ENCODE measurements at places on chromosomes 13 and 19.

GRCh38 chr19:18481505-18482222 lies 40.2 kb downstream of the ELL start:
- no peak for DNase-seq

DNA sequence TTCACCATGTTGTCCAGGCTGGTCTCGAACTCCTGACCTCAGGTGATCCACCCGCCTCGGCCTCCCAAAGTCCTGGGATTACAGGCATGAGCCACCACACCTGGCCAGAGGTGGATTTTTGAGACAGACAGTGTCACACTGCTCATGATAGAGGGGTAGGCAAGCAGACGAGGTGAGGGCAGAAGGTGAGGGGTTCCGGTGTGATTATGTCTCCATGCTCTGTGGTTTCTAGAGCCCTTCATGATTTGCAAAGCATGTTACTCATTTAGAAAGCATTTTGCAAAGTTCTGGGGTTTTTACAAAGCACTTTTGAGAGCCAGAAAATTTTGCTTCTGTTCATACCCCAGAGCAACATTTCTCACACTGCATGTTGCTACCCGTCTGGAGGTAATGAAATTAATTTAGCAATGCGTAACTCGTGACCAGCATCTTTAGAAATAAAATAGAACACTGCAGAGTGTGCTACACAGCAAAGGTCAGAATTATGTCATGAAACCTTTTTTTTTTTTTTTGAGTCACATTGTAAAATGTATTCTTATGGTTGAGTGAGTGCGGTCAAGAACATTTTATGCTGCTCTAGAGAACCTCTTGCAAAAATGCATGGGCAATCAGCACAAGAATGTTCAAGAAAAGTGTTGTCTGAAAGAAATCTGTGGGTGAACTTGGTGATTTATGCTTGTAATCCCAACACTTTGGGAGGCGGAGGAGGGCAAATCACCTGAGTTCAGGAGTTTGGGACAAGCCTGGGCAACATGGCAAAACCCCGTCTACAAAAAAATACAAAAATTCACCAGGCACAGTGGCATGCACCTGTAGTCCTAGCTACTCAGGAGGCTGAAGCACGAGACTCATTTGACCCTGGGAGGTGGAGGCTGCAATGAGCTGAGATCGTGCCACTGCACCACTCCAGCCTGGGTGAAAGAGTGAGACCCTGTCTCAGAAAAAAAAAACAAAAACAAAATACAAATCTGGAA lies 58.0 kb downstream of the MAP4K1 start:
- no peak for DNase-seq

DNA sequence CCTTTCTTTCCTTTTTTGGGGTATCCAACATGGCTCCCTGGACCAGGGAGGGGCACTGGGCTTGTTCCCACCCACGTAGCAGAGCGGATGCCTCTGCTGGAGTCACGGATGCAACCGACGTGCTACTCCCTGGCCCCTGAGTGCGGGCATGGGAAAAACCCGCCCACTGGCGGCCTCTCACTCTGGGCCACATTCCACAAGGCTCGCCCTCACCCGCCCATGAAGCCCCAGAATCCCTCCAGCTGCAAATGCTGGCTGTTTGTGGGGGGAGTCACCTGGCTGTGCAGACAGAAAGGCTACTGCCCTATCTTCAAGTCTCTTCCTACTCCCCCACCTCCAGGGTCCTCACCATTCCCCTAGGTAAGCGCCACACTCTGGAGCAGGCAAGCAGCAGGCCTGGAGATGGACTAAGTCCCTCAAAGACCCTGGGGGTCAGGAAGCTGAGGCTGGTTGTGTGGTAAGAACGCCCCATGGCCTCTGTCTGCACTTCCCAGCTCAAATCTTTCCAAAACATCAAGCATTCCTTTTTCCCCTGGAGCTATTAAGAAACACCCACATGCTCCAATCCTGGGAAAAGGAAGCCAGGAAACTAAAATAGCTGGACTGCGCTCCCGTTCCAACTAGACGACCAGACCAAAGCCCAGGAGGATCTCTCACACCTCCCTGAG lies 17.9 kb upstream of the EPHX3 start:
- no peak for DNase-seq

DNA sequence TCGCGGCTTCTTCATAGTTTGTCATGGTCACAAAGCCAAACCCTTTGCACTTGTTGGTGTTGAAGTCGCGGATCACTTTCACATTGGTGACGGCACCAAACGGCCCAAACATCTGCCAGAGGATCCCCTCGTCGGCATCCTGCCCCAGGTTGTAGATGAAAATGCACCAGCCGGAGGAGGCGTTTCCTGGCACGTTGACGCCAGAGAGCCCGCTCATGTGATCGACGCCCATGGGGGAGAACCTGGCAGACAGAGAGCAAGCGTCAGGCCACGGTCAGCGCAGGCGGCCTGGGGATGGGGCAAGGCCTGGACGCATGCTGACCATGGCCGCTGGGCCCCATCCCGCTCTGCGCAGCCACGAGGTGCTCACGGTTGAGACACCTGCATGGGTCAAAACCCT lies 20.1 kb upstream of the TIMM44 start:
- no peak for DNase-seq

GRCh38 chr13:32881074-32881776 lies 135.0 kb upstream of the KL start:
- DNase-seq = no peak

- DNase-seq = no peak
Measured at GRCh38 chr19:1782521-1782920, 29.2 kb downstream of the ONECUT3 start.

- DNase-seq = no peak
Measured at GRCh38 chr19:52451241-52451640, 2.1 kb upstream of the ZNF578 start.

DNA sequence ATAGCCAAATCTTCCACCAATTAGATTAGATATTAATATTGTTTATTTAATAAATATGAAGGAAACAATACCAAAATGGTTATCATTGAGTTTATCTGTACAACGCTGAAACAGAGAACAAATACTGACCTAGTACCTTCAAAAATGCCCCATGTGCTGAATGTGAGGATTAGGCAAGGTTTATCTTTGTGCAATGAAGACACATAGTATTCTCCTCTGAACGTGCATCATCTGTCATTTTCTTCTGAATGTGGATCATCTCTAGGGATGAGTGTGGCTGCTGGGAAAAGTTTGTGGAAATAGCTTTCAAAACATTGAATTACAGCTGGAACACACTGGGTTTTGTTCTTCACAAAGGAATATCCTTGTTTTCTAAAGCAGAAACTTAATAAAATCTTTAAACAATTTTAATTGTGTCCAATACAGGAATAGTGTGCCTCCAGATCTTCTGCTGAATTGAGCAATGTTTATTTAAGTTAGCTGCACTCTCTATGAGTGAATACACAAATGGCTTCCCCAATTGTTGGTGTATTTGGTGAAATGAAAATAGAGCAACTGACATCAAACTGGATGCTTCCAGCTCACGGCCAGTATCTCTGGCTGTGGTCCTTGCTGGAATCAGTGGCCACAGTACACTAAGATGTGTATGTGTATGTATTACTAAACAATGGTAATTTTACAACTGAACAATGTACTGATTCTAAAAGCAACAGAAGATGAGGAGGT lies 6.7 kb downstream of the COL4A1 start:
- DNase-seq = no peak

- no peak for DNase-seq
Measured at GRCh38 chr19:17790059-17790780, 4.7 kb upstream of the B3GNT3 start.

- peak; percentile 50 for DNase-seq
Measured at GRCh38 chr19:2164020-2164998, 576 bp downstream of the DOT1L start.

DNA sequence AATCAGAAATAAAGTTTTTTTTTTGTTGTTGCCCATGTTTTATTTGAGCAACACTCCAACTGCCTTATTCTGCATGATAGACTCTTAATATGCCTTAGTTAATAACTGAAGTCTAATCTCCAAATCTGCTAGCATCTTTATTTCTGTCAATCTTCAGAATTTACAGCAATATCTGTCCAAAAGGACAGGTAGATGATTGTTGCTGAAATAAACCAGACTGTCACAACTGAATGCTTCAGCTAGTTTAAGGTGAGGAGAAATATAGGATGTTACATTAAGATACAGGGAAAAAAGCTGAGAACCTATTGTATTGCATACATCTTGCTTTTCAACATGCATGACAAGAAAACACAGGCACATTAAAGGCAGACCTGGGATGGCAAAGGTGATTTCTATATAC lies 204.3 kb downstream of the SLITRK1 start:
- DNase-seq = no peak
